ENCODE measurements at places on chromosomes 6 and 20.

GRCh38 chr20:21516861-21517565, 3.1 kb upstream of the NKX2-2 start:
- no peak for DNase-seq

DNA sequence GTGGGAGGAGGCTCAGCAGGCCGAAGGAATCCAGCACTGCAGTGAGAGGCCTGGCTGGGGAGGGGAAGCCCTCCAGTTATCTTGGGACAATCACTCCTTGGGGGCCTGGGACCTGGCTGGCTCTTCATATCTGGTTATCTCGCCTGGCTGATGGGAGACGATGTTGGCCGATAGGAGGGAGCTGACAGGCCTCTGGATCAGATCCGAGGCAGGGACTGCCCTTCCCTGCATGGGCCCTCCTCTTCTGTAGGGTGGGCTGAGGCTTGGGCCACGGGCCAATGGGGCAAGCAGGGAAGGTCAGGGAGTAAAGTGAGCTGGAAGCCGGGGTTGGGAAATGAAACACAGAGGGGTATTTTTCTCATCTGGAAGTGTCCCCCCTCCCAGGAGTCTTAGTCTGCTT, 25.2 kb downstream of the MANBAL start:
- DNase-seq: no peak

DNA sequence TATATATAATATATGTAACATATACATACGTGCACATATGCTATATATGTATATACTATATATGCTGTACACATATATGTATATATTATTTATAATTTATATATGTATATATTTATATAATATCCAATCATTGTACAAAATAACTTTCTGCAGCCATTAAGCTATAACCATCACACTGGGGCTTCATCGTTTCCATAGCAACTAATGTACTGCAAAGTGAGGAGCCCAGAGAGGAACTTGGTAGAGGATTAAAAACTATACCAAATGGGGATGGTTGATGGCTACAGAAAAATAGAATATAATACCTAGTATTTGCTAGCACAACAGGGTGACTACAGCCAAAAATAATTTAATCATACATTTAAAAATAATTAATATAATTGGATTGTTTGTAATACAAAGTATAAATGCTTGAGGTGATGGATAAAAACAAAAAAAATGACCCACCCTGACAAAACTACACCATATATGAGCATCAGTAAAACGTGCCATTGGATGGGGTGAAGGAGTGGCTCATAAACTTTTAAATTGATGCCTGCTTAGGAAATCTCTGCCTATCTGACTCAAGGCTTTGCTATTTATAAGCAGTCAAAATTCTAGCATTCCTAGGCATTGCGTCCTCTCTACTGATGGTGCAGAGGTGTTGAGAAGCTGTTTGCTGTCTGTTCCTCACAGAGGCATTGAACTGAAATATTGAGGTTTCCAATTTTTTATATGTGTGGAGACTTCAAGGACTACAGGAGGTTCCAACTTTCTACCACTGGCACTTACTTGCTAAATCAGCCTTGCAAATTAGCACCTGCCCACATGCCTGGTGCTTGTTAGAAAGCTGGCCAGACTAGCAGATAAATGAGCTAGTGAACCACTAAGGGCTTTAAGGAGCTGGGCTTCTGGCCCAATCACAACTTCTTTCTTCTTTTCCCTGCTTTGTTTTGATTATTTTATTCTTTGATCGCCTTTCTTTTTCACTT, 190.1 kb downstream of the SCP2D1 start:
- no peak for DNase-seq

DNA sequence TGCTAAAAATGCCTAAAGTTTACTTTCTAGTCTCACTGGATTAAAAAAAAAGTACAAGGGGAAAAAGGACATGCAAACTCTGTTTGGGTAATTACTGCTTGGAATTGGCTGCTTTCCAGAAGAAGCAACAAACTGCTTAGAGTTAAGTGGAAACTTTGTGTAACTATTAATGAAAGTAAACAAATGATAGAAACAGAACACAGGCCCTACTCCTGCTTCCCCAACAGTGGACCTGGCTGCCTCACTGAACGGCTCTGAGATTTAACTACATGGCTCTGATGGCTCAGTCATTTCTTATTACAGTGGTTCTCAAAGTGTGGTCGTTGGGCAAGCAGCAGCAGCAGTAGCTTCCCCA, 108.5 kb downstream of the MAN1A1 start:
- peak; percentile 69 for DNase-seq

GRCh38 chr6:36839749-36840431, 646 bp upstream of the CPNE5 start:
- no peak for DNase-seq

GRCh38 chr6:133997267-133997666, 44.2 kb downstream of the TBPL1 start:
- no peak for DNase-seq

DNA sequence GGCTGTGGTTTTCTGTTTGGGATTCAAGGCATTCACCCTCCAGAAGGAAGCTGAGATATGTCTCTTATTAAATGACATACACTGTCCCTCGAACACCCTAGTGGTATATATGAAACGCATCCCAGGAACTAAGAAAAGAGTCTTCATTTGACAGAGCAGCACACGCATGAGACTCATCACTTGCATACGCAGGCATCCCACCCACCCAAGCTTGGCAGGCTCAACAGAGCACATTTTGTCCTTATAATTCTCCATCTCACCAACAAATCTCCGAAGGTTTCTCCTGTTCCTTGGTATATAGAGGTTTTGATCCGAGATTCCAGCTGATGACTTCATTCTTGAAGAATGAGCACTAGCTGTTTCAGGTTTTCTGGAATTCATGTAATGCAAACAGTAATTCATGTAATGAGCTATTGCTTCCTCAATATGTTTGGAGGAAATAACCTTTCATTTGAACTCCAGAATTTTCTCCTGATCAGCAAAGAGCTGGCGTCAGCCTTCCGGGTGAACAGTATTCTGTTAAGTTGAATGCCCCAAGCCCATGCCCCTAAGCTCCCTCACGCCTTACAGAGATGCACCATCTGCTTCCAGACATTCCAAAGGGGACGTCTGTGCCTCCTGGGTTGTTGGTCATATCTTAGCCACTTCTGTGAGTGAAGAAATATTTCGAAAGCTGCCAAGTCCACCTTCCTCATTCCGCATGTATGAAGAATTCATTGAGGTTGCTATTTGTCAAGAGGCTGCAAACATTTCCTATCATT, 66.0 kb upstream of the CDH4 start:
- peak; percentile 96 for DNase-seq

- DNase-seq: no peak
Measured at GRCh38 chr6:36586606-36587005, 7.6 kb upstream of the SRSF3 start.

GRCh38 chr6:11248974-11249761, 16.7 kb upstream of the NEDD9 start:
- no peak for DNase-seq

- no peak for DNase-seq
Measured at GRCh38 chr6:143611580-143611979, 66.2 kb upstream of the PHACTR2 start.

DNA sequence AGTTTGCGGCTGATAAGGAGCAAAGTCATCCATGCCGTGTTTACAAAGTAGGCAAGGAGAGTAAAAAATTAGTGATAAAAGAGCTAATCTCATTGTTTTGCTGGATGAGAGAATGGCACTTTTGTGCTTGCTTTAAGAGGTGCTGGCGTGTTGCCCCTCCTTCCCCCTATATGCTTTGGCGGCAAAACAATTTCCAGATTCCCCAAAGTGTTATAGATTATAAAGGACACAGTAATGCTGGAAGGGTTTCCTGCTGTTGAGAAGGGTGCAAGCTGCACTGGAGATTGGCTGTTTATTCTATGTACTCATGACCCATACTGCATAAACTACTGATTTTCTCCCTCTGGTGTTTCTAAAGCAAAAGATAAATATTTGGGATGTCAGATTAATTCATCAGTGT, 338.9 kb upstream of the MAP3K7 start:
- no peak for DNase-seq

DNA sequence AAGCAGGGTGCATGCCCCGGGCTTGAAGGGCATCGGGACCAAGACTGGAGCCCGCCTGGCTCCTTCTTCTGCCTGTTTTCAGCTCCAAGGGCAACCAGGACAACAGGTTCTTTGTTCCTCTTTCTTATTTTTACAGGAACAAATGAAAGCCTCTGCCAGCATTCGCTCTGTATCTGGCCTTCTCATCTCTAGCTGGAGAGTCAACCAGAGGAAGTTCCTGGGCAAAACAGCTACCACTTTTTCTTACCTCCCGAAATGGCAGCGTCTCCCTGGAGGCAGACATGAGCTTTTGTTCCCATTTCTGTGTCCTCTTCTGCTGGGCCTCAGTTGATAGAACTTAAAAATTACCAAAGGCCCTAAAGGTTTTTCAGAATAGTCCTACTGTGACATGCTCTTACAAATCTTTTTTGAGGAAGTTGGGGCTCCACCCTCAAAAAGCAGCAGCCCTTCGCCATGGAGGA, 74.1 kb upstream of the NAA20 start:
- no peak for DNase-seq

DNA sequence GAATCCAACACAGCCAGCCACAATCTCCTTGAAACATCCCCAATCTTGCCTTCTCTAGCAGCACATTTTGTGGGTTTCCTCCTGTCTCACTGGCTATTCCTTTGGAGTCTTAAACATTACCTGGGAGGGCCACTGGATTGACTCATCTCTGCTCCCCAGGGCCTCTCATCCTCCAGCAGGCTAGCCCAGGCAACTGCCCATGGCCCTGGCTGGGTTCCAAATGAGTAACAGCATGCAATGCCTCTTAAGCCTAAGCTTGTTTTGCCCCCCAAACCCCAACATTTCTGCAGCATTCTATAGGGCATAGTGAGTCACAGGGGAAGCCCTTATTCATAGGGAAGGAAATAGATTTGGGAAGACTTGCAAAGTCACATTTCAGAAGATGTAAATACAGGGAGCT, 204.9 kb downstream of the FOXA2 start:
- peak; percentile 62 for DNase-seq

GRCh38 chr6:89372506-89372901, 20.0 kb upstream of the UBE2J1 start:
- no peak for DNase-seq

DNA sequence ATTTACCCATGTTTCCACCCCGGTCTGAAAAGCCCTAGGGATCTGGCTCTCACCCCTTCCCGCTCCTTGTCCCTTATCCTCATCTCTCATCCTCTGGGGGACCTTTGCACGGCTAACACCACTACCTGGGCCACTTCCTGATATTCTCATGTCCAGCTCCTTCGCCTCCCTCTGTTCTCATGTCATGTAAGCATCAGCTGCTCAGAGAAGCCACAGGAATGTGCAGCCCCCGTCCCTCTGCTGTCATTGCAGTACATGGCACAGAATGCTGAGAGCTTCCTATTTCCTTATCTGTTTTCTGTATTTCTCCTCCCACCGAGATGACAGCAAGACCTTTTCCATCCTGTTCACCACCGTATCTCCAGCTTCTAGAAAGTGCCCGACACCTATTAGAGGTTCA, 102.4 kb downstream of the MTHFD1L start:
- DNase-seq: peak; percentile 44

DNA sequence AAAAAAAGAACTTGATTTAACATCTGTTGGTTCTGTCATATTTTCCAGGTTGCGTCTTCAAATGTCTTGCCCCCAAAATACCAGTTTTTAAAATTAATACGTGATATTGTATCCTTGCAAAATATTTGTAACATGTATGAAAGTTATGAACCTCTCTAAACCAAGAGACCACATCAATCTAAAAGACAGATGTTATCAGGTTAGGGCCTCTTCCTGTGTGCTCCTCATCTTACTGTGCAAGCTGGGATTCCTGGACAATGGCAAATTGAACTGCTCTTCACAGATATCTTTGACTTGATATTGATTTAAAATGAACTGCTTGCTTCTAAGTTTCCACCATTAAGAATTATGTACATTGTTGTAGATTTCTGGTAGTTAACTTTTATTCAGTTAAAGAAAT, 9.6 kb downstream of the TMEM239 start:
- DNase-seq: no peak

DNA sequence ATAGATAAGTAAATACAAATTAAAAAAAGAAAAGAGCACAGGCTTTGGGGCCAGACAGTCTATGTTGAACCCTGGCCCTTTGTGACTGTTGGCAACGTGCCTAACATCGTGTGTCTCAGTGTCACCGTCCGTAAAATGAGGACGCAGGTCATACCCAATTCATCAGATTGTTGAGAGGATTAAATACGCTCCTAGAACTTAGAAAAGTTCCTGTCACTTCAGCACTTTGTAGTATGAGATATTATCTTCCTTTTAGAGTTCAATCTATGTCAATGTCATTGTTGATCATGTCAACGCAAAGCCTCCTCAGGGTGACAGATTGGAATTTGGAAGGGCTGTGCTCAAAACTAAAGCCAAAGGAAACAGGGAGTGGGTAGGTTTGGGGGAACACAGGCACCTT, 21.7 kb downstream of the SERPINB1 start:
- DNase-seq: no peak

- no peak for DNase-seq
Measured at GRCh38 chr20:63254606-63255384, 532 bp upstream of the NKAIN4 start.

DNA sequence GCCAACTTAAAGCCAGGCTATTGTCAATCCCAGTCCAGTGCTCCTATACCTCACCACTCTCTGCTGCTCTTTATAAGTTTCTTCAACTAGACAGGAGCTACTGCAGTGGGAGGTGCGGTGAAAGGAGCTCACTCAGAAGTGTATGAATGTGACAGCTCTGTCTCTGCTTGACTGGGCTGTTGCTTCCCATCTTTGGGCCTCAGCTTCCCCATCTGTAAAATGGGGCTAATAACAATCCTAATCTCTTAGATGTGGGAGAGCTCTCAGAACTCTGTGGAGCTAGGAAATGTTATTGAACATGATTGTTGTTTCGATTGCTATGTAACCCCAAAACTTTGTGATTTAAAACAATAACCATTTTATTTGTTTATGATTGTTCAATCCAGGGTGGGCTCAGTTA, 8.4 kb upstream of the RALY start:
- DNase-seq: no peak

DNA sequence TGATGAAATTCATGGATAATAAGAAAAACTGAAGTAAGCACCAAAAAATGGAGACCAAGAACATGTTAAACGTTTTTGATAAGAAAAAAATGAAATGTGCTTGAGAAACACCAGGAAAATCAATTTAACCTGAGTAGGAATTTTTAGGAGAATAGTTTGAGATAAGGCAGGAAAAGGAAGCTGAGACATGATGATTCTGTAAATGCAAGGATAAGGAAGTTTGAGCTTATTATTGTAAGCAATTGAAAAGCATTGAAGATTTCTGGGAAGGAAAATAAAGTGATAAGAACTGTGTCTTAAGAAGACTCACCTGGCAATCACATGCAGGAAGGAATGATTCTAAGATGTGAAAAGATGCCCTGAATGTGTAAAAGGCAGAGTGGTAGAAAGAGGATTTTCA, 66.6 kb downstream of the ALDH8A1 start:
- DNase-seq: no peak
